ENCODE measurements at places on chromosomes 11 and 22.

- no peak for DNase-seq
These were observed 50.2 kb downstream of the BCR start for GRCh38 chr22:23230348-23231068.

GRCh38 chr11:32149748-32150147, 58.9 kb downstream of the RCN1 start:
- no peak for DNase-seq

DNA sequence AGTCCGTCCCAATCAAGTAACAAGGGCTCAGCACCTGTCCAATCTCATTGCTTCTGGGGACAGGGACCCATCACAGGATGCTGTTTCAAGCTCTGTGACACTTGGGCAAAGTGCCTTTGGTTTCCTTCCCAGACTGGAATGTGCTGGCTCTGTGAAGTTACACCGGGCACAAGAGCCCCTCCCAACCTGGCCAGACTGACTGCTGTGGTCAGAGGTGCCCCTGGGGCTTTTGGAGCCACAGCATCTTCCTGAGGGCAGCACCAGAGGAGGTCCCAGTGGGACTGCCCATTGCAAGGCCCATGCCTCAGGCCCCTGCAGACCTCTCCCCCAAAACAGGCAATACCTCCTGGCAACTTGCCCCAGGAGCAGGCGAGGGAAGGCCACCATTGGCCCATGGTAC, 155.2 kb upstream of the GRK3 start:
- DNase-seq: no peak

DNA sequence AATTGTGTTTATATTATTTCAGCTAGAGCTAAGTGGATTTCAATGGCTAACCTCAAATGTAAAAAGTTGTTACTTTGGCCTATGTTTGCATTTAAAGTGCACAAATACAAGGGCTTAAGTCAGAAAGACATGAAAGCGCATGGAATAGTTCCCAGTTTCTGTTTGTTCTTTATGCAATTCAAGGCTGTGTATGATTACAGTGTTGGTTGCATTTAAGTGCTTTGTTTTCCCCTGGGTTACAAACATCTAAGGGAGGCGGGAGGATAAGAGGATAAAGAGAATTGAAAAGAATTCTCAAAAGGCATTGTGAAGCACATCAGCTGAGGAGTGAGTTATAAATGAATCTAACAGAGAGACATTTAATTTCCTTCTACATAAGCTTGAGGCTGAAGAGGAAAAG, 453.4 kb downstream of the NTM start:
- DNase-seq: peak; percentile 13

GRCh38 chr11:66854729-66855211, 2.1 kb upstream of the LRFN4 start:
- DNase-seq: no peak

- no peak for DNase-seq
These were observed 686.2 kb downstream of the METTL15 start for GRCh38 chr11:28794405-28794804.

- DNase-seq: no peak
These were observed 284.6 kb downstream of the GUCY1A2 start for GRCh38 chr11:106733635-106734034.

DNA sequence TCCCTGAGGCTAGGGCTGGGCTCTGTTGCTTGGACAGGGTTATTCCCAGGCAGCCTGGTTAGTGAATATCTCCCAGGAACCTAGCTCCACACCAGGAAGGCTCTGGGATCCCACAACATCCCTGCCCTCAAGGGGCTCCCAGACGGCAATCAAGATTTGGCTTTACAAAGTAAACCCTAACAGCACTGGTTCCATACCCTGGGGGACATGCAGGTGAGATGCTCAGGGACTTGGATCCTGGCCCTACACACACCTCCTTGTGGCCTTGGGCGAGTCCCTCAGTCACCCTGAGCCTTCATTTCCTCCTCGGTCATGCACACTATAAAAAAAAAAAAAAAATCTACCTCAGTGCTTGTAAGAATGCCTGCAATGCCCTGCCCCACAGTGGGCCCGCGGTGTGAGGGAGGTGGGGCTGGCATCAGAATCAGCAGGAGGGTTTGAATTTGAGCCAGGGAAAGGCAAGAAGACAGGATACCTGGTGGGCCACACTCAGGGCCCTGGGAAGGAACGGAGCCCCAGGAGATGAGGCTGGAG, 86.3 kb downstream of the MORC2 start:
- DNase-seq: no peak

GRCh38 chr22:27064386-27064785, 407.0 kb downstream of the MIAT start:
- no peak for DNase-seq

DNA sequence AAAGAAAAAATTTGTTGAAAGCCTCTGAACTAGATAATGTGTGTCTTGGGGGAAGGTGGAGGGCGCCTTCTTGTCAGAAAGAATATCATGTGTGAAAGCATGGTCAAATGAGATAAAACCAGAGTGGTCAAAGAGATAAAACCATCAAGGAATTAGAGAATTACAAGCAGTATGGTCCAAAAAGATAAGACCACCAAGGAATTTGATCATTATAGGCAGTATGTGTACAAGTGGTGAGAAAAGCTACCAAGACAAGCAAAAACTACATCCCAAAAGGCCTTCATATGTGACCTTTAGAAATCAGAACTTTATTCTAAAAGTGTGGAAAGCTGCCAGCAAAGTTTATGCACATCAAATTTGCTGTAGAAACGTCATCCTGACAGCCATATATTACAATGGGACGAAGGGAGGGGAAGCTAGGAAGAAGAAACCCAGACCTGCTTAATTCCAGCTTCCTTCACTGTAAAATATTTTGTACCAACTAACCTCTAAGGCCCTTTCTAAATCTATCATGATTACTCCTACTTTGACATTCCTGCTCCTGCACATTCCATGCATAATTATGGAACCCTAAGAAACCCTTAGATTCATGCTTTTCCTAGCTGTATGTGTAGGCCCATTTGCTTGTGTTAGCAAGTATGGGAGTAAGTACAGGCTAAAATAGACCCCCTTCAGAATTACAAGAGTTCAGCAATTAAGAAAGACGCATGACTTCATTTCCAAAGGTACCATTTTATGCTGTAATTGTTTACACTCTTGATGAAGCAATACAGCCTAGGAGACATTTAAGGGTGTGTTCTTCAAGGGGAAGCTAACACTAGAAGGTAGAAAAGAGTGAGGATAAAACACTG, 51.6 kb downstream of the LGR4 start:
- DNase-seq: no peak

GRCh38 chr22:35842954-35843353, 125.3 kb downstream of the APOL5 start:
- no peak for DNase-seq

- no peak for DNase-seq
These were observed 36.6 kb downstream of the ST3GAL4 start for GRCh38 chr11:126391970-126392632.

GRCh38 chr11:32594272-32594671, 10.6 kb downstream of the EIF3M start:
- no peak for DNase-seq

- DNase-seq: no peak
These were observed 267.3 kb upstream of the MPPED2 start for GRCh38 chr11:30853439-30853838.

- DNase-seq: no peak
These were observed 11.0 kb upstream of the SHANK2 start for GRCh38 chr11:71263386-71263785.

DNA sequence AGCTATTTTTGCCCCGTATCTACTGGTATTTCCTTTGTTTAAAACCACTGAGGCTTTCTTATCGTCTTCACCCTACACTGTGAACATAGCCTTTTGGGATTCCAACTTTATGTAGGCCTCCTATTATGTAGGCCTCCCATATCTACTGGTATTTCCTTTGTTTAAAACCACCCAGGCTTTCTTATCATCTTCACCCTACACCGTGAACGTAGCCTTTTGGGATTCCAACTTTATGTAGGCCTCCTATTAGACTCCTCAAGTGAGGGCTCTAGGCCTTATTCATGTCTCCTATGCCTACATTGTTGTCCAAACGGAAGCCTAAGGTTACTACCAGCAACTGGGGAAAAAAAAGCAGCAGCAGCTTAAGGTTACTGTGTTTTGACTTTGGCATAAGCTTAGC, 23.7 kb downstream of the CEP295 start:
- no peak for DNase-seq

DNA sequence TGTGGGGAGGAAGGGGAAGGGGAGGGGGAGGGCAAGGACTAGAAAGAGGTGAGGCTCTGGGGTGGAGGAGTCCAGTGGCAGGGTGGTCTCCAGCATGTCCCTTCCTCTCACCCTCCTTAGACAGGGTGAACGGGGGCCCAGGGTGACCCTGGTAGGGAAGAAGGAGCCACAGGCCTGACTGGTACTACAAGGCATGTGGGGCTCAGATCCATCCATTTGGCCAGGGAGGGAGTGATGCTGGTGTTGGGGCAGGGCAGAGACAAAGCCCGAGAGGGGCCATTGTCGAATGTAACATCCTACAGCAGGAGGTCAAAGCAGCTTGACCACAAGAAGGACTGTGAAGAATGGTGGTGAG, 69.0 kb upstream of the SHISAL1 start:
- DNase-seq: no peak

- DNase-seq: no peak
These were observed 56.2 kb downstream of the KCNJ4 start for GRCh38 chr22:38398609-38399461.

DNA sequence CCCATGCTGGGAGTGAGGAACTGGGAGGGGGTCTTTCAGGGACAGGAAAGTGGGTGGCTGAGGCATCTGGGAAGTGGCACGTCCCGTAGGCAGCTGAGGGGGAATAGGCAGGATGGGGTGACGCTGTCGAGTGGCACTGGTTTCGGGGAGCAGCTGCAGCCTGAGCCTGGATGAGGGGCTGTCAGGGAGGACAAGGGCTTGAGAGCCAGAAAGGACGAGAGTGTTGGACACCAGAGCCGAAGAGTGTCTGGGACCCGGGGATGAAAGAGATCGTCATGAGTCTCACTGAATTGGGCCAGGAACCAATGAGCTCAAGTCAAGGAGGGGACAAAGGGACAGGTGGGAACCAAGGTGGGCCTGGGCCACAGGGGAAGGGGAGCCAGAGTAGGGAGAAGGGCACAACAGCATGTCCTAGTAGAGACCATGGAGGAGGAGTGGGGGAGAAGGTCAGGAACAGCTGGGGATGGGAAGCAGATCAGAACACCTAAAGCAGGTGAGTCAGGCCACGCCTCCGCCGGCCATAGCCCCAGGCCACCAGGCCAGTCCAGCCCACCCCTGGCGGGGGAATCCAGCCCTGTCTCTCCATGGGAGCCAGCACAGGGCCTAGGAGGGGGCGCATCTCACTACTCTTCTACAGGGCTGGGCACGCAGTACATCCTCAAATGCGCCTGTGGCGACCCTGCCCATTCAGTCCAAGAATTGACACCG, 4.2 kb downstream of the RAB3IL1 start:
- DNase-seq: no peak

GRCh38 chr22:36753916-36754315, 22.0 kb downstream of the IFT27 start:
- no peak for DNase-seq

- no peak for DNase-seq
These were observed 85.2 kb downstream of the BUD13 start for GRCh38 chr11:116687458-116688201.

GRCh38 chr11:118291477-118292135, 12.9 kb upstream of the CD3E start:
- no peak for DNase-seq

- peak; percentile 62 for DNase-seq
These were observed at the start of gene PYGM for GRCh38 chr11:64759722-64760719. PYGM (minus strand) TSS chr11:64759974; CDS start chr11:64759898, 76 bp downstream.

DNA sequence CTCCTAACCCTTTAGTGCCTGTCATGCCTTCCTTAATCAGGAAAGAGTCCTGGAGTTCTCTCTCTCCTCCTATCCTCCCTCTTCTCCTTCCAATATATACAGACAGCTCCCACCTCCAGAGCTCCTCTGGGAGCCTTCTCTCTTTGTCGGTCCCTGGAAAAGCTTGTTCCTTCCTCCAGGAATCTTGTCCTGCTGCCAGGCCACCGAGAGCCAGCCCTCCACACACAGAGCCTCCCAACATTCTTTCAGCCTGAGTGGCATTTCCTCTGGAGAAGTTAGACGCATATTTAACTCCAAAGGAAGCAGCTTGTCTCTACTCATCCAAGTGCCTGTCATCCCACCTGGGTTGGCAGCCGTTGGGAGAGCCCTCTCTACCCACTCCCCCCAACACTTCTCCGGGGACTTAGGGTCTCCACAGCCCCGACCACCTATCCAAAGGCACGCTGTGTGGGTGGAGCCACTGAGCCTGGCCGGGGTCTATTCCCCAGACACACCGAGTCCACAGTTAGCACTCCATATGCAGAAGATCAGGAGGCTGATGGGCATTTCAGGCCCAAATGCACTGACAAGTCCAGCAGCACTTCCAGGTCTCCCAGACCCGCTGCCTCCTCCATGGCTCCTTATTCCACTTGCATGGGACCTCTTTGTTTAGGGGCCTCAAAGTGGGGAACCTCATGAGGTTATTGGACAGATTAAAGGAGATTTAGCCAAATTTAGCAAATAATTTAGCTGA, 31.1 kb downstream of the DKK3 start:
- no peak for DNase-seq

GRCh38 chr22:50148991-50149721, 21.4 kb upstream of the PANX2 start:
- no peak for DNase-seq

DNA sequence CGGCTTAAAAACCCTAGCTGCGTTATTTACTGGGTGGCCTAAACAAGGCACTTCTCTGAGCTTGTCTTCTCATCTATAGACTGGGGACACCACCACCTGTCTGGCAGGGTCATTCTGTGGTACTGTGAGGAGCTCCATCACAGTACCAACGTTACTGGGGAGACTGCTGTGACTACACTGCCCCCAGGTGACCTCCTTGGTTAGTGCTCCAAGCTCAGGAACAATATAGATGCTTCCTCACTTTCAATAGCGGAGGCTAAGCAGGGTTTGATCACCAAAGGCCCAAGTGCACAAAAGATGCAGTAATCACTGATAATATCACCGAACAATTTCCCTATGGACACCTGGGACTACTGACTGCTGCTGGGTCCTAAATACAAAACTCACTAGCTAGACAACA, 18.8 kb downstream of the PRPF19 start:
- no peak for DNase-seq

GRCh38 chr11:17395978-17396377, 7.5 kb upstream of the KCNJ11 start:
- DNase-seq: no peak

GRCh38 chr11:109236696-109237095, 185.3 kb upstream of the C11orf87 start:
- DNase-seq: no peak

- no peak for DNase-seq
These were observed 16.8 kb downstream of the OR56B4 start for GRCh38 chr11:6124245-6124644.

DNA sequence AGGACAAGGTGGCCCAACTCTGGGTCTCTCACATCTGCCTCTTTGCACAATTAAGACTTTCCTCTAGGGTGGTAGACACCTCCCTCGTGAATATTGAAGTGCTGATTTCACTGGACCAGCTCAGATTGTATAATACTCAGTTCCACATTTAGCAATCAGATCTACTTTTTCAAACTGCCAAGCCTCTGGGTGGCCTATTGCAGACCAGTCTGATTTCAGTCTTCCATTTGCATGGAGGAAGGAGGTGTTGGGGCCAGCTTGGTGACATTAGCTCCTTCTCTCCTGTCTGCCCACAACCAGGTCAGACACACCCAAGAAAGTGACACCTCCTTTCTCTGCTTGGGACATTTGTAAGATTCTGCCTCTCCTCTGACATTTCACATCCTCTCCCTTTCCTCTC, 78.2 kb downstream of the PPFIBP2 start:
- no peak for DNase-seq

- no peak for DNase-seq
These were observed 32.9 kb downstream of the SCUBE1 start for GRCh38 chr22:43310311-43310710.

All from forelimb muscle (tissue), 1 donor.